ENCODE measurements at places on chromosomes 4 and X. TPM values are rescaled to one million over a fixed set of nuclear protein-coding genes. Genes with fewer than 3 reads are reported as not detected.

Gene MAGEA10
- not detected for polyA plus RNA-seq

Gene CFAP99
- polyA plus RNA-seq: 0.71 TPM

Gene EFHC2
- 0.29 TPM for polyA plus RNA-seq

Gene TRIM75
- polyA plus RNA-seq: not detected

Gene AR
- 0.51 TPM for polyA plus RNA-seq
